ENCODE measurements at places on chromosomes 3 and 15.

DNA sequence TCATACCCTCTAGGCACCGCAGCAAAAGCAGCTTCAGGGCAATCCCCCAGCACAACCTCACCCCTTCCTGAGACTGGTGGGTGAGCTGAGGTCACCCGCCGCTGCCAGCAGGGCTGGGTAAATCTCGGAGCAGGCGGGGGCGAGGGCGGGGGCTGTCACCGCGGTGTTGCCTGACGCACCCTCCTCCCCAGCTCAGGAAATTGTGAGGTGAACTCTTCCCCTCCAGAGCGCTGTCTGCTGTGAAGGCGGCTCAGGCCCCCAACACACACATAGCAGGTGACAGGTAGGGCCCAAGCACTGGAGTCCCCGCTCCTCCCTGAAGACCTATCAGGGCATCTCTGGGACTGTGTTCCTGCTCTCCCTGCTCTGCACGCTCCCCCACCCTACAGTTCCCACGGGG is 30.2 kb upstream of the FURIN start:
- peak; percentile 41 for DNase-seq

- DNase-seq: no peak
Observed at GRCh38 chr15:60757831-60758570, 279.1 kb upstream of the ICE2 start.

GRCh38 chr15:77059786-77060361 is 11.0 kb downstream of the TSPAN3 start:
- DNase-seq: no peak

GRCh38 chr3:188348435-188349244 is 194.7 kb downstream of the LPP start:
- DNase-seq: peak; percentile 15

DNA sequence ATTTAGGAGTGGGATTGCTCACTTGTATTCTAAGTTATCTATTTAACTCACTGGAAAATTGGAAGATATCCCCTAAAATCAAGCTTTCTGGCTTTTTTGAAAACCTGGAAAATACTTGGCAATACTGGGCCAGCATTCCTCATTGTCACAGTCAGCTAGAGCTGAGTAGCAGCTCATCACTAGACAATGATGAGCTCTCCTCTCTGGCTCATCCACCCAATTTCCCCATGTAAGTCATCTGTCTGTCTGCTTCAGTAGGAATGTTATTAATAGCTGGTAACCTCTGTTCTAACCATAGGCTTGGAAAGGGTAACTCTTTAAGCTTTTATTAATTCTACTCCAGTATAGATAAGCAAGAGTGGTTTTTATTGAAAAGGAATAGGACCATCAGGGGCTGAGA is 39.7 kb upstream of the PIK3R4 start:
- DNase-seq: no peak

DNA sequence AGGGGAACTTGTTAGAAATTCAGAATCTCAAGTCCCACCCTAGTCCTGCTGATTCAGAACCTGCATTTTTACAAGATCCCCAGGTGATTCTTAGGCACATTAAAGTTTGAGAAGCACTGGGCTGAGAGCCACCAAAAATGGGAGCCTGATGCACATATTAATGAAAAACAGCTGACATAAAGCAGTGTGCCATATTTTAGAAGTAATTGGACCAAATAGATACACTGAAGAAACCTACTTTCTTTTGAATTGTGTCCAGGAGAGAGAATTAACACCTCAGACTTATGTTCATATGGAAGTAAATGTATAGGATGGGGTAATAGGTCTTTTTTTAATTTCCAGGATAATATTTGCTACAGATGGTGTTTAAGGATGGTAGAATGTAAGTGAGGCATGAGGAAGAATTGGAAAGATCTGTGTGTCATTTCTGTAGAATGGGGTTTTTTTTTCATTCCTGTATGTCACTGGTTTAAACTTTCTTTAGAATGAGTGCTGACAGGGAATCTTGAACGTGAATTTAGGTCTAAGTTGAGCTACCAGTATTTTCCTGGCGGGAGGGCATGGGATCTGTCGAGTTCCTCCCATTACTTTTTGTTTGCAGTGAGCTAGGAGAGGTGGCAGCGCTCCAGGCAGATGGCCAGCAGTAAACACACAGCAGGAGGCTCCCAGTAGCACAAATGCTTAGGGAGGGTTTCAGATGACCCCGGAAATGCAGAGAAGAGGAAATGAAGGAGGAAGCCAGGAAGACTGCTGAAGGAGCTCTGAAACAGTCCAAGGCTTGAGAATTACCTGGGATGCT is 185.6 kb downstream of the PLCL2 start:
- DNase-seq: no peak

- no peak for DNase-seq
Observed at GRCh38 chr15:36529296-36530011, 50.0 kb upstream of the CDIN1 start.

- no peak for DNase-seq
Observed at GRCh38 chr3:4552811-4553210, 59.7 kb downstream of the ITPR1 start.

- no peak for DNase-seq
Observed at GRCh38 chr3:175238801-175239200, 379.7 kb downstream of the NAALADL2 start.

DNA sequence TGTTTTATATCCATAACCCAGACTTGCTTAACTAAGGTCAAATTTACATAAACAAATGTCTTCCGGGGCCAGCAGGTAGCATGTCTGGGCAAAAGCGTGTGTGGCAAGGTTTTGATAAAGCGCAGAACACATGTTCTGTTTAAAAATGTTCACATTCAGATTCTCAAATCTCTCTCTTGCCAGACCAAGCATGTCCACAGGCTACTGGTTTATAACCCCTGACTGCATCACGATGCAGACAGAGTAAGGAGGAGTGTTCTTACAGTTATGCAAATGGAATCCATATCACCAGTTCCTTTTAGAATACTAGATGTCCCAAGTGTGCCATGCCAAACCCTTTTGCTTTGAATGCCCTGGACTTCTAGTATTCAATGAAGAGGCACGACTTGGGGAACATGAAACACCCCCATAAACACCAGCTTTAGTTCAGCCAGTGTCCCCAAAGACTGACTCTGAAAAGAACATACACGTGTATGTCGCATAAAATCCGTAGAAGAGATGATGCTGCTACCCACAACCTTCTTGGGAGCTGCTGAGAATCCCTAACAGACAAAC is 412.0 kb downstream of the CNTN4 start:
- no peak for DNase-seq

- peak; percentile 54 for DNase-seq
Observed at GRCh38 chr15:29821416-29822099, 710 bp downstream of the TJP1 start.

GRCh38 chr15:42954291-42954690 is 33.7 kb upstream of the TTBK2 start:
- DNase-seq: peak; percentile 9

GRCh38 chr3:136703429-136703828 is 48.7 kb downstream of the STAG1 start:
- DNase-seq: peak; percentile 25

- no peak for DNase-seq
Observed at GRCh38 chr3:172076212-172076611, 36.8 kb downstream of the FNDC3B start.

DNA sequence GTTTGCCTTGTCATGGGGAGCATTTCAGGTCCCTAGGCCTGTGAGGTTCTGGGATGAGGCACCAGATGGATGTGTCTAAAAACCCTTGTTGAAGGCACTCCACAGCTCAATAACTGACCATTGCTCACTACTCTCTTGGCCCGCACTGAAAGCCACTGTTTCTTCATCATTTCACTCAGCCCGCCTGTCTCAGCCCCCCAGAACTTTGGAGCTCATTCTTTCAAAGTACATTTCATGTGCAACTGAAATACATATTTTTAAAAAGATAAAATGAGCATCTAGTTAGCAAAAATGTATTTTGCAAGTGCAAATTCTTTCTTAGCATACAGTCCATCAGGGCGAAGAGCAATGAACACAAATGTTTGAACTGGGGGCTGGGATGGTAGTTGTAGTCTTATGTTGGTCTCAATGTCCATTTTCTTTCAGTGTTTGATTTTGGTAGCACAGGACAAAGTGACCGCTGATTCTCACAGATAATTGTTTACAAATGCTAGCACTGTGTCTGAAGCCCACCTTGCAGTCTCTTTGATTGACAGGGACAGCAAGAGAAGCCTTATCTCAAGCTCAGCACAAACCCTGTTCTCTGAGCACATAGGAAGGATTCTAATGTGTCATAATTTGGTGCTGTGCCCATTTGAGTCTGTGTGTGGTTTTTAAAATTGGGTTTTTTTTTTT is 19.6 kb downstream of the HEMK1 start:
- peak; percentile 88 for DNase-seq

GRCh38 chr3:89025185-89025584 is 82.2 kb upstream of the EPHA3 start:
- DNase-seq: no peak

DNA sequence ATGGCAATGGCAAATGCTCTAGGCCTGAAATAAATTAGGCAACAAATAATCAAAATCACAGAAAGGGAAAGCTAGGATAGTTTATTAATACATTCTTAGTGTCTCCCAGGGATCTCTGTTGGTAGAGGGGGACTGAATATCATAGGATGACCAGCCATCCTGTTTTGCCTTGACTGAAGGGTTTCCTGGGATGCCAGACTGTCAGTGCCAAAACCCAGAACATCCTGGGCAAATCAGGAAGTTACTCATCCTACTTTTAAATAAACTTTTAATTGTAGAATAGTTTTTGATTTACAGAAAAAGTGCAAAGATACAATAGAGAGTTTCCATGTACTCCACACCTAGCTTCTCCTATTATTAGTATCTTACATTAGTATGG is 21.8 kb upstream of the SIAH2 start:
- no peak for DNase-seq

- DNase-seq: no peak
Observed at GRCh38 chr15:41238100-41238499, 7.0 kb downstream of the CHP1 start.

DNA sequence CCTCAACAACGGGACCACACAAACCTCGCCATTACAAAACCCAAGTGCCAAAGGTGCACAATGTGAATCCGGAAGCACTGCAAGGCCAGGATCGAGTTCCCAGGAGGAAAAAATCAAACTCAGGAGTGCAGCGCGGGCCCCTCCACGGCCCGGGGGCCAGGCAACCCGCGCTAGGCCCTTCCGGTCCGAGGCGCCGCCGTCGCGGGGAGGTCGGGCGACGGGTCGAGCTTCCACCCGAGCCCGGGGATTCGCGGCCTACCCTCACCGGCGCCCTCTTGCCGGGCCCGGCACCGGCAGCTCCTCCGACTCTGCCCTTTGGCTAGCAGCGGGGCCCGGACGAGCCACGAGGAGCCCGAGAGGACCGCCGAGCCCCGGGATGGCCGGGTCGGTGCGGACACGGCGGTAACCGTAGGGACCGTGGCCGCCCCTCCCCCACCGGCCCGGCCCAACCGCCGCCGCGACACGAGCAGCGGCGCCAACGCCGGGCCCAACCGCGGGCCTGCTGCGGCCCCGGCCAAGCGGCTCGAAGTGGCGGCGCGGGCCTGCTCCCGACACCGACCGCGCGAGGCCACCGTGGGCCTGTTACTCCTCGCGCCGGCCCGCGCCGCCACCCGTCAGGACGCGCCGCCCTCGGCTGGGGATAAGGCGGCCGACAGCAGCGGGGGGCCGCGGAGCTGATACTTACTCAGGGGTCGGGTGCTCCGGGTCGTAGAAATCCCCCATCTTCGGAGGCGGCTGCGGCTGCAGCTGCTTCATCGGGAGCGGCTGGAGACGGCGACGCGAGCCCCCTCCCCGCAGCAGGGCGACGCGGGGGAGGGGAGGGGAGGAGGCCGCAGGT is 525 bp downstream of the SETD2 start:
- DNase-seq: peak; percentile 28

DNA sequence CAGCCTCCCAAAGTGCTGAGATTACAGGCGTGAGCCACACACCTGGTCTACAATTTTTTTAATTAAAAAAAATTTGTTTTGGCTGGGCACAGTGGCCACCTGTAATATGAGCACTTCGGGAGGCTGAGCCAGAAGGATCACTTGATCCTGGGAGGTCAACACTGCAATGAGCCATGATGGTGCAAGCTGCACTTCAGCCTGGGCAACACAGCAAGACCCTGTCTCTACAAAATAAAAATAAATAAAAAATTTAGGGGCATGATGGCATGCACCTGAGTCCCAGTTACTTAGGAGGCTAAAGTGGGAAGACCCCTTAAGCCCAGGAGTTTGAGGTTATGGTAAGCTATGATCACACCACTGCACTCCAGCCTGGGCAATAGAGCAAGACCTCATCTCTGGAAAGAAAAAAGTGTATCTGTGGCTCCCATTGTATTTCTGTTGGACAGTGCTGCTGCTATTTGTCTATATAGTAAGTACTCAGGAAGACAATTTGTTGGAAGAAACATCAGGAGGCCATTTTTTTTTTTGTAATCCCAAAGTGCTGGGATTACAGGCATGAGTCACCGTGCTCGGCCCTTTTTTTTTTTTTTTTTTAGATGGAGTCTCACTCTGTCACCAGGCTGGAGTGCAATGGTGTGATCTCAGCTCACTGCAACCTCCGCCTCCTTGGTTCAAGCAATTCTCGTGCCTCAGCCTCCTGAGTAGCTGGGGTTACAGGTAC is 27.5 kb upstream of the SH3BP5 start:
- no peak for DNase-seq

- no peak for DNase-seq
Observed at GRCh38 chr3:40043444-40043755, 234.0 kb downstream of the MYRIP start.

DNA sequence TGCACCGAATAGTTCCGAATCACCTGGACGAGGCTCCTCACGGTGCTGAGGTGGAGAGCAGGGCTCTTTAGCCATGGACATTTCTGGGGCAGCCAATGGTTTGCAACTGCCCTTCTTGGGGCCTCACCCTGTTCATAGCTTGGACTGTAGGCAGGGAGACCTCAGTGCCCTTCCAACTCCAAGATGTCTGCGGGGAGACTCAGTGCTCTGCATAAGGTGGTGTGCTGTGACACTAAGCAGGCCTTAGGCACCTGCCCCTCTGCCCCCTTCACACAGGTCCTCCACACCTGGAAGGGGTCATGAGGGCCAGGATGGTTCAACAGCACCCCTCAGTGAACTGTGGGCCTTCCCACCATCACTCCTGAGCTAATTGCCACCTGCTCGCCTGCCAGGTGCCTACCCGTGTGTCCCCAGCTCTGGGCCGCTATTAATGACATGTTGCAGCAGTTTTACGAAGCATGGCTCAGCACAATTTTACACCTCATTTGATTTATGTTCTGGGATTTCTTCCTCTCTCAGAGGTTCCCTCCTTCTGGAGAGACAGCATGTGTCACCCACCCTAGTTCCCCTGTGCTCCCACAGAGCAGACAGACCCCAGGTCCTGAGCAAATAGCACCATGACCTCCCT is 101.2 kb upstream of the SMAD3 start:
- DNase-seq: no peak

GRCh38 chr15:78282324-78282723 is 17.1 kb downstream of the SKIC8 start:
- DNase-seq: no peak

DNA sequence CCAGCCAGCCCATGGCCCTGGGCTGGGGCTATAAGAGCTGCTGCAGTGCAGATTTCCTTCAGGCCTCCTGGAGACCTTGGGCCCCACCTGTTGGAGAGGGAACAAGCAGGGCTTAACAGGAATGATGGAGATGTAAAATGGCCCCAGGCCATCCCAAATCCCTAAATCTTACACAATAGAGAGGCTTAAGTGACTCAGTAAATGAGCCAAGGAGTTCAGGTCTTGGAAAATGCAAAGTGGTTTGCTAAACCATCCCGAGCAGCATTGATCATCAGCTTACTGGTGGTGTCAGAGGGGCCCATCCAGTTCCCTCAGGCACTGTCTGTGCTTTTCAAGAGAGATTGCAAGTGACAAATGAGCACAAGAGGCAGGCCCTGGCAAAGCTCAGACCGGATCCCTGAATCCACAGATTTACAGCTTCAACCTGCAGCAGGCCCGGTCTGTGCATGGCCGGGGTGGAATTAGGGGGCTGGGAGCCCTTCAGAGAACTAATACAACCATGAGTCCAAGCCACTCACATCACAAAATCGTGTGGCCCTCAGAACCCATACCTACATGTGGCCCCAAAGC is 325.4 kb downstream of the UACA start:
- DNase-seq: no peak

Measured in hematopoietic multipotent progenitor cell treated with erythropoietin and hydrocortisone succinate and interleukin-3 and kit ligand, for 8 days (in vitro differentiated cells).